ENCODE measurements at places on chromosomes 5 and 9.

GRCh38 chr9:136994888-136995230 is 1.5 kb downstream of the CLIC3 start:
- no peak overlapping the region for H3K4me3 ChIP-seq
- H3K27ac ChIP-seq: no peak overlapping the region
- H3K27me3 ChIP-seq: peaks cover 40% of the 10 kb centered on the region
- no peaks in the 10 kb centered on the region for H3K4me1 ChIP-seq

DNA sequence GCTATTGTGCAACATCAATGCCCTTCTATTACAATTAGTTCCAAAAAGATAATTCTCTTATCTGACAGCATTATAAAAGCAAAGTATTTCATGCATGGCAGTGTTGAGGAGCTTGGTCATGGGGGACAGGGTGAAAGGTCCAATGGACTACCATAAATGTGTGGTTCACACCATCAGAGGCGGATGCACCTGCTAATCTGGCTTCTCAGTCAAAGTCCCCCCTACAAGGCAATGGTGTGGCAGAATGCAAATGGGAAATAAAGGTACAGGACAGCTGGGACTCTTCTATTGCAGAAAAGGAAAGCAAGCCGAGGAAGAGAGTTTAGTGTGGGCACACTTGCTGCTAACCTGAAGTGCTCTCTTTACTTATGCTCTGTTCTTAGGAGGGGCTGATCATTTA is 369.1 kb downstream of the NDUFS4 start:
- H3K36me3 ChIP-seq: no peaks in the 10 kb centered on the region
- H3K27me3 ChIP-seq: no peaks in the 10 kb centered on the region
- DNase-seq: no peak

- H3K4me1 ChIP-seq: peaks cover 5% of the 10 kb centered on the region
- H3K27ac ChIP-seq: no peak overlapping the region
- no peak for DNase-seq
- H3K4me3 ChIP-seq: no peak overlapping the region
Observed at GRCh38 chr9:131391020-131391419, 2.9 kb upstream of the PRRC2B start.

GRCh38 chr9:20488691-20489090 is 133.6 kb downstream of the MLLT3 start:
- H3K36me3 ChIP-seq: no peaks in the 10 kb centered on the region
- no peaks in the 10 kb centered on the region for H3K27me3 ChIP-seq
- H3K4me1 ChIP-seq: no peaks in the 10 kb centered on the region
- DNase-seq: no peak

DNA sequence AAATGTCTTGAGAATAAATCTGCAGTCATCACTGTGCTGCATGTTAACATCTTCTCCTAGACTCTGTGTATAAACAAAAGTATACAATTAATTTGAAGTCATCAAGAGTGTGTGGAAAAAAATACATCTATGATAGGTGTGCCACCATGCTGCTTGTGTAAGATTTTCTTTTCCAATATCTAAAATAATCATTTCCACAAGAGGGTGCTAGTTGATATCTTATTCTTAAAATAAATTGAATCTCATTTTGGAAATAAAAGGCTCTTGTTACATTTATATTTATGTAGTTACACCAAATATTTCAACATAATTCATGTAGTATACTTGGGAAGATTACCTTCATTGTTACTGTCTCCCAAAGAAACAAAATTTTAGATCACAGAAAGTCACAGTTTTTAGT is 14.1 kb upstream of the MOCS2 start:
- no peaks in the 10 kb centered on the region for H3K4me1 ChIP-seq
- no peak overlapping the region for H3K27ac ChIP-seq
- DNase-seq: no peak
- no peak overlapping the region for H3K4me3 ChIP-seq
- no peaks in the 10 kb centered on the region for H3K36me3 ChIP-seq
- no peaks in the 10 kb centered on the region for H3K27me3 ChIP-seq

DNA sequence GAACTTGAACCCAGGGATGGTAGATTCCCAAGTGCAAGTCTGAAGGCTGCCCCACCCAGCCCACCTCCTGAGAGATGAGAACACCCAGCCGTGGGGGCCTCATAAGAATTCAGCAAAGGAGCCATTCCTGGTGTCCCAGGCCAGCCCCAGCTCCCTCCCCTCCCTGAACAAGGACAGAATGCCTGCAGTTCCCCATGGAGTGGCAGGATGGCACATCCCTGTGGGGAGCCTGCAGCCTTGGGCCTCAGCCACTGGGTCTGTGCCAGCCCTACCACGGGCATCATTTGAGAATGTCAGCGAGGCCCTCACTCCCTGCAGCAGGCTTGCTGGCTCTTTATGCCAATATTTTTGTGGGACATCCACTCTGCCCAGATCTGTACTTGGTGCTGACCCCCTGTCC is 36.2 kb upstream of the RAPGEF1 start:
- H3K27ac ChIP-seq: no peak overlapping the region
- no peak for DNase-seq
- no peaks in the 10 kb centered on the region for H3K36me3 ChIP-seq

DNA sequence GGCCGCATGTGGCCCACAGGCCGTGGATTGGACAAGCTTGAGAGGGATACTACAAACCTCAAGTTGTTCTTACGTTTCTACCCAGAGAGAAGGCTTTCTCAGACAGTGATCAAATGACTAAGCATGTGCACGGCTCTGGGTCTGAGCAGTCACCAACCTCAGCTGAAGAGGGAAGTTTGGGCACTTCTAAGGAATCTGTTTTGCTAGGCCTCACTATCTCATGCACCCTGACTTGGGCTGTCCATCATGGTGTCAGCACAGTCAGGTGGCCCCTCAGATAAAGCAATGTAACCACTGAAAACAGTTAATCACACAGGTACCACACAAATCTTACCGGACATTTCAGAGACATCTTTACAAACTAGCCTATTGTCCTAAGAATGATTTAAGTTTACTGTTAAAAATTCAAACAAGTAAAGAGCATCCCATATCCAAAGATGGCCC is 24.6 kb downstream of the CSF2 start:
- no peak overlapping the region for H3K4me3 ChIP-seq
- H3K4me1 ChIP-seq: peaks cover 43% of the 10 kb centered on the region
- H3K27ac ChIP-seq: no peak overlapping the region
- DNase-seq: no peak
- no peaks in the 10 kb centered on the region for H3K36me3 ChIP-seq

DNA sequence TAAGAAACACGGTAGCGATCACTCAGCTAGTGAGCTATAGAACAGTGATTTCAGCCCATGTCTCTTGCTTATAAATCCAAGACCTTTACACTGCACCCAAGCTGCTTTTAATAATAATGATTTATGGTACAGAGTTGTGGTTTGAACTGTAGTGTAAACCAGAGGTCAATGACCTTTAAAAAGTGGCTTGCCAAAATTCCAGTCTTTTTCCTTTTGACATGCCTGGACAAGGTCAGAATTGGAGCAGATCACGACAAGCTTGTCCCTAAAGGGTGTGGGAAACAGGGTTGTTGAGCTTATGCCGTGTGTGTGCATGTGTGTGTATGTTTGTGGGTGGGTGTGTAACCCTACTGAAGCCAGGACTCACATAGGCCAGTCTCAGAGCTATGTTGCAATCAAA is 225.3 kb upstream of the CLINT1 start:
- no peaks in the 10 kb centered on the region for H3K27me3 ChIP-seq
- no peaks in the 10 kb centered on the region for H3K4me1 ChIP-seq
- H3K27ac ChIP-seq: no peak overlapping the region
- H3K36me3 ChIP-seq: no peaks in the 10 kb centered on the region
- H3K4me3 ChIP-seq: no peak overlapping the region

- H3K27me3 ChIP-seq: peaks cover 31% of the 10 kb centered on the region
- DNase-seq: peak; percentile 87
- H3K36me3 ChIP-seq: no peaks in the 10 kb centered on the region
- H3K27ac ChIP-seq: peak overlapping the region; percentile 46
- peak overlapping the region; percentile 75 for H3K4me3 ChIP-seq
Observed at GRCh38 chr5:55226027-55226933, 835 bp downstream of the MCIDAS start.

- H3K4me3 ChIP-seq: peak overlapping the region; percentile 37
- peaks cover 36% of the 10 kb centered on the region for H3K4me1 ChIP-seq
- no peaks in the 10 kb centered on the region for H3K36me3 ChIP-seq
- H3K27ac ChIP-seq: peak overlapping the region; percentile 92
Observed at GRCh38 chr9:128072144-128073021, 4.4 kb downstream of the SLC25A25 start.

DNA sequence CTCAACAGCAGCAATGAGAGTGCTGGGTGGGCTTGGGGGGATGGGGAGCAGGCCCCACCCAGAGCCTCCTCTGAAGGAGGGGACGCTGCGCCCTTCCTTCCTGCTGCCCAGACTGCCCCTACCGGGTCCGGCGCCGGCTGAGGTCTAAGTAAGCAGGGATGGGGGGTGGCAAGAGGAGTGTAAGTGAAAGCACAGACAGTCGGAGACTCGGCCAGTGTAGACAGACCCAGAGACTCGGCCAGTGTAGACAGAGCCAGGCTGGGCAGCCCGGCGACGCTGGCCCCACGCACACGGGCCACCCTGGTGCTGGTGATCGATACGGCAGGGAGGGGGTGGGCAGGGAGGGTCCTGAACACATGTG is 7.4 kb upstream of the ENTPD8 start:
- H3K27ac ChIP-seq: no peak overlapping the region
- peaks cover 5% of the 10 kb centered on the region for H3K4me1 ChIP-seq
- no peak for DNase-seq
- H3K36me3 ChIP-seq: no peaks in the 10 kb centered on the region
- peaks cover 20% of the 10 kb centered on the region for H3K27me3 ChIP-seq

GRCh38 chr9:121184463-121184862 is 17.2 kb downstream of the RAB14 start:
- no peak for DNase-seq
- H3K4me1 ChIP-seq: no peaks in the 10 kb centered on the region
- no peak overlapping the region for H3K4me3 ChIP-seq
- no peaks in the 10 kb centered on the region for H3K27me3 ChIP-seq
- H3K36me3 ChIP-seq: peaks cover 12% of the 10 kb centered on the region

DNA sequence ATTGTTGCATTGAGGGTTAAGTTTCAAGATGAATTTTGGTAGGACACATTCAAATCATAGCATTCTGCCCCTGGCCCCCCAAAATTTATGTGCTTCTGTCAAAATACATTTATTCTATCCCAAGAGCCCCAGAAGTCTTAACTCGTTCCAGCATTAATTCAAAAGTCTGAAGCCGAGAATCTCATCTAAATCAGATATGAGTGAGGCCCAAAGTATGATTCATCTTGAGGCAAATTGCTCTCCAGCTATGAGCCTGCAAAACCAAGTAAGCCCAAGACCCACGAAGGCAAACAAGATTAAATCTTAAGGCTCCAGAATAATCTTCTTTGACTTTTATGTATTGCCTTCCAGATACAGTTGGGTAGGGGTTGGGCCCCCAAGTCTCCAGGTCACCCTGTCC is 19.2 kb downstream of the TNPO1 start:
- H3K4me3 ChIP-seq: no peak overlapping the region
- H3K4me1 ChIP-seq: no peaks in the 10 kb centered on the region

DNA sequence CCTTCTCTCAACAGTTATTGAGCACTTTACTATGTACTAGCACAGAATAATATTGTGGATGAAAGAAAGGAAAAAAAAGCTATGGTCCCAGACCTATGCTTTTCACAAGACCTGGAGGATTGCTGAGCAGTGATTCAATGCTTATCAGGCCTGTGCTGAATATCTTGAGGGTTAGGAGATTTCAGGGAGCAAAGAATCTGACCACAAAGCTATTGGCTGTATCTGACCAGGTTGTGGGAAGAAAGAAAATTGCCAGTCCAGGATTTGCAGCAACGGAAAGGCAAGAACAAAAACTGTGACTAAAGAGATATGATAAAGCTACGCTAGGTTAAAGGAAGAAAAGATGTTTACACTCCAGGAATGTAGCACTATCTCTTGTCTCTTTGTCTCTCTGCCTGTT is 14.9 kb upstream of the MACIR start:
- no peaks in the 10 kb centered on the region for H3K27me3 ChIP-seq
- H3K36me3 ChIP-seq: no peaks in the 10 kb centered on the region
- DNase-seq: no peak
- no peaks in the 10 kb centered on the region for H3K4me1 ChIP-seq
- no peak overlapping the region for H3K4me3 ChIP-seq
- no peak overlapping the region for H3K27ac ChIP-seq

DNA sequence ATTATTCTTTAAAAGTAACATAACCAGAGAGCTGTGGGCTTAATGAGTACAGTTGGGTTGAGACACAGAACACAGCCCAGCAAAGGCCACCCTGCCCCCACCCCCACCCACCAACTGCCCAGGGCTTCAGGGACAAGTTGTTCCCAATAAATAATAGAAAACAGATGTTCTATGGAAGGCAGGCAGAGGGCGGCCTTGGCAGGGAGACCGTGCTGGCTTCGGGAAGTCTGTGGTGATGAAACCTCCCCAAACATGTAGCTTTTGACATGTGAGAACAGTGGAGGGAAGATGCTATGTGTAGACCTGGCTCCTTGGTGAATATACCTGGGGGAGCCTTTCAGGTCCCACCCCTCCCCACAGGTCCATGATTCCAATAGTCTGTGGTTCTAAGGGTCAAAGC is 10.0 kb downstream of the TRAF1 start:
- no peak overlapping the region for H3K4me3 ChIP-seq
- no peak overlapping the region for H3K27ac ChIP-seq
- H3K27me3 ChIP-seq: no peaks in the 10 kb centered on the region
- no peaks in the 10 kb centered on the region for H3K4me1 ChIP-seq

GRCh38 chr9:79280691-79281090 is 291.1 kb upstream of the TLE4 start:
- no peak overlapping the region for H3K4me3 ChIP-seq
- H3K4me1 ChIP-seq: no peaks in the 10 kb centered on the region
- no peak overlapping the region for H3K27ac ChIP-seq
- H3K27me3 ChIP-seq: no peaks in the 10 kb centered on the region
- DNase-seq: no peak

GRCh38 chr9:113542006-113542405 is 78.5 kb downstream of the RGS3 start:
- no peak for DNase-seq
- 0 out of 2 replicates have a peak, but pooled peaks cover under 1% of the 10 kb centered on the region for H3K4me1 ChIP-seq
- no peak overlapping the region for H3K27ac ChIP-seq
- H3K36me3 ChIP-seq: no peaks in the 10 kb centered on the region
- H3K27me3 ChIP-seq: no peaks in the 10 kb centered on the region

GRCh38 chr5:11904265-11904906 is at the start of gene CTNND2:
Gene CTNND2, minus strand, starts transcription at chr5:11904446. Its CDS starts 593 bp downstream, at chr5:11903853.
- H3K27ac ChIP-seq: no peak within 1 kb of the TSS
- no peaks in the 10 kb centered on the region for H3K27me3 ChIP-seq
- peak within 1 kb of the TSS; percentile 83 for H3K4me3 ChIP-seq
- H3K36me3 ChIP-seq: no peaks in the 10 kb centered on the region

- no peak overlapping the region for H3K4me3 ChIP-seq
- no peaks in the 10 kb centered on the region for H3K36me3 ChIP-seq
- no peaks in the 10 kb centered on the region for H3K27me3 ChIP-seq
- no peak for DNase-seq
Observed at GRCh38 chr5:90899014-90899604, 340.5 kb downstream of the ADGRV1 start.

- H3K4me3 ChIP-seq: no peak overlapping the region
- no peak overlapping the region for H3K27ac ChIP-seq
Observed at GRCh38 chr9:124214596-124215367, 43.0 kb upstream of the NEK6 start.

DNA sequence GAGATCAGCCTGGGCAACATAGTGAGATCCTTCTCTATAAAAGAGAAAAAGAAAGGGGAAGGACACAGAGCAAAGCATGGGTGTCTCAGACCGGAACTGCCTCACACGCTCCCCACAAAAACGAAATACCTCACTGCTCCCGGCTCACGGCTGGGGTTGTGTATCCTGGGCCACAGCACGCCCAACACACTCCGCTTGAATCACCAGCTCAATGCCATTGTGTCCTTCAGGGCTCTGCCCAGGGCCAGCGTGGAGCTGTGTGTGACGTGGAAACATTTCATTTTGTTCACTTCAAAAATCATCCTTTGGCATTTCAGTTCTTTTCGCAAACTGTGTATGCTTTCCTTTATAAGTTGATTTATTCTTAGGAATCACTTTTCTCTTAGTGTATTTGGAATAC is 279.5 kb downstream of the IRX1 start:
- no peaks in the 10 kb centered on the region for H3K4me1 ChIP-seq
- no peaks in the 10 kb centered on the region for H3K27me3 ChIP-seq
- H3K27ac ChIP-seq: no peak overlapping the region
- no peak overlapping the region for H3K4me3 ChIP-seq

Data from MM.1S (cell line).